ENCODE measurements at places on chromosomes 4 and X.

DNA sequence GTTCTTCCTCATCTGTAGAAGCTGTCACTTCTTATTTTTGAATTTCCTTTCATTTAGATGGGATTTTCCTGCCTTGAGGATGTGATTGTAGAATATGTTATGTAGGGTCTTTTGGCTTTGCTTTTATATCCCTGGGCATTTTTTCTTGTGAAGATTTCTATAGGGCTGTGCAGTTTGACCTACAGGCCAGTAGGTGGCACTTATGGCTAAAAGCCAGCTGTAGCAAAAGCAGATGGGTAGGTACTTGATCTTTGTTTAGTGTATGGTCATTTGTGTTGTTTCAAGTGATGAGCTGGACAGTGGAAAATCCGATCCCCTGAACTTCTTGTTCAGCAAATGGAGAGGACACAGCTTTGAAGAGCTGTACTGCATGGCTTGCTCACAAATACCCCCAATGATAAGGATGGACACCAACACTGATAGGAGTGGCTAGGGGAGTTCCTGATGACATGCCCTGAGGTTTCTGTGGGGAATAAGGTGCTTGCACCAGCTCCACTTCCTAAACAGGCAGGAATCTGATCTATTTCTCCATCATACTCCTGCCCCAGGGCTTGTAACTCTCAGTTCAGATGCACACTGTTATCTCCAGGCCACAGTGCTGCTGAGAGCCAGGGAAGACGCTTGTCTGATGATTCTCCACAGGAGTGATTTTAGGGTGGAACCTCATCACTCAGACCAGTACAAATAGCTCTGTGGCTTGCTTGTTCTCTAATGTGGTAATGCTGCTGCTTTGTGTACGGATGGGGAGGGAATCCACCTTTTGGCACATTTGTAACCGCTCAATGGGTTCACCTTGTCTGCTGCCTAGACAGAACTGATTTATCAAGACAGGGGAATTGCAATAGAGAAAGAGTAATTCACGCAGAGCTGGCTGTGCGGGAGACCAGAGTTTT lies 417.1 kb upstream of the MAGEB16 start:
- DNase-seq = no peak

GRCh38 chrX:21748235-21748634 lies 9.7 kb downstream of the SMPX start:
- DNase-seq = no peak

- no peak for DNase-seq
Measured at GRCh38 chr4:26082565-26082964, 168.5 kb downstream of the SMIM20 start.

DNA sequence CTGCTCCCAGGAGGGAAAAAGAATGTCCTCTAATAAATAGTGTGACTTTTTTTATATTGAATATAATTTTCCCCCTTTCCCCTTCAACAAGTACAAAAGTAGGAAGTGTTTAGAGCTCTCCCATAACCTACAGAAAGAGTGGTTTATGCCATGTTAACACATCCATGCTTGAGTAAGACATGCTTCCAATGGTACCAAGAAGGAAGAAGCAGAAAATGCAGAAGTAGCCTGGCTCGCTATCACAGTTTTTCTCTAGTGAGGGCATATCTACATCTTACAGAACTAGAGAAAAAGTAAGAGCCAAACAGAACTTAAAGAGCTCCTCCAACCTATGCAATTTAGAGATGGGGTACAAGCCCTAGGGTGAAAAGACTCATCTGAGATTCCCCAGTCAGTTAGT lies 82.5 kb downstream of the ARHGEF9 start:
- DNase-seq = no peak

DNA sequence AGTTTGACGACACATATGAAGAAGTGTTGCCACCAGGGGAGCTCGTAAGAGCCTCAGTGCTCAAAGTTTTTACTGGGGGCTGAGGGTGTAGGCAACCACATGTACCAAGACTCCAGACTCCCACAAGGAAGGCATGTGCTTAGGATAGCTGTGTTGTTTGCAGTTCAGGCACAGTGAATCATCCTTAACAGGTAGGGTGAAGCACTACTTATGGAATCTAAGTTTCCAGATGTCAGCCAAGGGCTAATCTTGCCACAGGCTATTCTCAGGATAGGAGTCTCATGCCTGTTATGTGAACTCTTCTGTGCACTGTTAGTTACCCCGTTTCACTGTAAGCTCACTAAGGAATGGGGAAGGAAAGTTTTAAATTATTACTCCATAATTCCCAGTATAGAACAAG lies 202.6 kb downstream of the TMA16 start:
- no peak for DNase-seq

GRCh38 chrX:138856881-138857604 lies 145.5 kb upstream of the FGF13 start:
- no peak for DNase-seq

GRCh38 chr4:11456401-11456800 lies 27.7 kb upstream of the HS3ST1 start:
- no peak for DNase-seq

DNA sequence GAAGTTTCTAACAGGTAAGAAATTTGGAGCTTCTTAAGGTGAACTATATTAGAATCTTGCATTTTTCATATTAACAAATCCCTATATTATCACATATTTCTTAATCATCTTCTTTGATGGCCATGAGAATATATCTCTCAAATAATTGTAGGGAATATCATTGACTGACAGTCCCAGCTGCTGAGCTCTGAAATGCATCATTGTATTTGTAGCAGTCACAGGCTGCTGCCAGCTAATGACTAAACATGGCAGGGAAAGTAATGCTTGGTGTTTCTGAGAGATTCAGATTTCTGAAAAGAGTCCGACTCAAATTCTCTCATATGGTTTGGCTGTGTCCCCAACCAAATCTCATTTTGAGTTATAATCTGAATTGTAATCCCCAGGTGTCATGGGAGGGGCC lies 171.9 kb downstream of the TRAM1L1 start:
- DNase-seq = no peak

DNA sequence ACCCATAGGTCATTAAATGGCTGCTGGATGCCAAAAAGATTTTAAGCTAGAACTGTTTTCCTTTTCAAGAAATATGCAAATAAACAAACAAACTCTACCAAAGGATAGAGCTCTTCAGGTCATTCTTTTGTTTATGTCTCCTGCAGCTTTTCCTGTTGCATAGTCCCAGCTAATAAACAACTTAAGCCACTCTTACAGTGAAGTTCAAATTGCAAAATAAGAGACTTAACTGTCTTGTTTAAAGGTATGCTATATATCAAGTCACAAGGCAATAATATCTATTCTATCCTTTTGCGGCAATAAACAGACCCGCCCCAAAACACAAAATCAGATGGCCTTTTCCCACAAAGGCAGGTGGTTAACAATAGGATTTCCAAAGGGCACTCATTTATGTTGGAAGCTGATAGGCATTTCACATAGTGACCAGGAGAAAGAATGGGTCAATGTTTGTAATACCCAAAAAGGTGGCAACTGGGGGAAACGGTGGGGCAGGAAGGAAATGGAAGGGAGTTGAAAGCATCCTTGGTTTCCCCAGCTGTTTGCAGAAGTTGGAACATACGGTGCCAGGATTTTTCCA lies 15.3 kb downstream of the HAND2 start:
- DNase-seq = no peak

- no peak for DNase-seq
Measured at GRCh38 chr4:182185491-182185890, 57.7 kb upstream of the TENM3 start.

Data from stromal cell of bone marrow (primary cell).